SK-N-DZ (cell line): ENCODE measurements at places on chromosomes 1 and 21.

DNA sequence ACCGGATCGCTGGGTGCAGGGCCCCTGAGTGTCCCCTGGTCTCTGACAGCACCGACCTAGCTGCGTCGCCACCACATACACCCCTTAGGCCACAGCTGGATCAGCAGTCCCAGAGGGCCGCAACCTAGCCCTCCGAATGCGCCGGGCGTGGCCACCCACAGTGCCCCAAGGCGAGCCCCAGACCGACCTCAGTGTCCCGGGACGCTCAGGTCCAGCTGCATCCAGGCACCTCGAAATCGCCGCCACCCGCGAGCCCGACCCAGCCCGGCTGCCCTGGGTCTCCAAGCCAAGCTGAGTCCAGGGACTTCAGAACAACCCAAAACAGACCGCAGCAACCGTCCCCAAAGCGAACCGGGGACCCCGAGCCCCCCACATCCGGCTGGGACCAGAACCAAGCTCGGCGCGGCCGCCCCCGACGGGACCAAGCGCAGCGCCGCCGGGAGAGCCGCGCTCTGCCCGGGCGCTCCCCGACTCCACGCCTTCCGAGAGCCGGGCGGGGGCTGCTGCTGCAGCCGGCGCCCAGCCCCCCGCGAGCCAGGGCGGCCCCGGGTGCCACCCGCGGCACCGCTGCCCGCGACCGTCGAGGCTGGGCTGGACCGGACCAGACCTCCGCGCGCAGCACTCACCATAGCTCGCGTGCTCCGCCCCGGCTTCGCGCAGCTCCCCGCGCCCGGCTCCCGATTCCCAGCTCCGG is 54.6 kb upstream of the ECE1 start:
- DNase-seq = no peak

- DNase-seq = no peak
Measured at GRCh38 chr1:62728963-62729362, 40.8 kb upstream of the DOCK7 start.

GRCh38 chr1:229557200-229557850 is 1.2 kb downstream of the ABCB10 start:
- no peak for DNase-seq

GRCh38 chr1:109508001-109508872 is 1.3 kb downstream of the AMIGO1 start:
- no peak for DNase-seq

DNA sequence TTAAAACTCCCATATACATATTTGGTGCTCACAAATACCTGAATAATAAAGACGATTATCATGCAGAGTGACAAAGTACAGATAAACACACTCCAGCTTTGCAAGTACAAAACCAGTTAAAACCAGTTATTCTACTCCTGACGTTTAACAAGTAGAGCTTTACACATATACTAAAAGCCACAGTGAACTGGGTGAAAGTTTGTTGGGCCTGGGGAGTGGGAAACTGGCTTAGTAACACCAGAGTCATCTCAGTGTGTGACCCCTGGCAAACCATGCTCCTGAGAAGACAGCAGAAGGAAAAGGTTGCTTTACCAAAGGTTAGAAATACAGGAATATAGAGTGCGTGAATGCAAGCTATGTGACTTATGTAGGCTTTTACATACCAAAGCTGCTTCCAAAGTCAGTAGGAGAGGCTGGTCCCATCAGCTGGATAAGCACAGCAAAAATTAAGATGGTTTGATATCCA is 148.1 kb downstream of the NRIP1 start:
- DNase-seq = no peak

GRCh38 chr1:3727825-3728776 is 24.1 kb upstream of the CCDC27 start:
- DNase-seq = no peak

DNA sequence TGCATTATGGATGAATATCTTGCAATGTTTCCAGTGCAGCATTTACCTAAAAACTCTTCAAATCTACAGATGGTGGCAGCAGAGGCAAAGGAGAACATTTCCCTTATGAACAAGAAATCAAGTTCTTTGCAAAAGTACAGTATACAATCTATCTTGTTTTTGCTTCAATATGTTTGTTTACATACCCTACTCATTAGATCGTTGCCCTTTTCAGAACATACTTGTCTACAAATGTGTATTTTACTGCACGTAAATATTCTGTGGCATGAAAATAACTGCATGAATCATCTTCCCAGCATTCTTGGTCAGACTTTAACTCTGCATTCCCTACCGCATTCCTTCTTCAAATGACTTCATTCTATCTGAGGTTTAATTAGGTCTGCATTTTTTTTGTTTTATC is 212.7 kb downstream of the ZP4 start:
- DNase-seq = peak; percentile 13

DNA sequence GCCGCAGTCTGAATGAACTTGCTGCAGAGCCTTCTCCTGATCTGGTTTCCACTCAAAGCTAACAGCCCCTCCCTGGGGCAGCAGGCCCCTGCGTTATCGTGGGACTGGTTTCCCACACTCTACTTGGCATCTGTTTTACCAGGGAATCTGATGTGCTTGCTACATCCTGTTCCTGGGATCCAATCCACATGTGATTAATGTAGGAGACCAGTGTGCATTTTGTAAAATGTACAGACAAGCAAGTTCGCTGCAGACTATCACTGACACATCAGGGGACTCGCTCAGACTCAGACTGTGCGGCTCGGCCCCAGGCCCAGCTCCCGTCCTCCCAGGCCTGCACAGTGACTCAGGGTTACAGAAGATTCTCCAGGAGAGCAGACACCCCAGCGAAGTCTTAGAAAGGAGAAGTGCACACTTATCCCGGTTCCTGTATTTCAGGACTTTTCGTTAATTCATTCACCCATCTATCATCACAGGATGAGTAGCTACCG is 340.1 kb downstream of the MATN1 start:
- DNase-seq = no peak

DNA sequence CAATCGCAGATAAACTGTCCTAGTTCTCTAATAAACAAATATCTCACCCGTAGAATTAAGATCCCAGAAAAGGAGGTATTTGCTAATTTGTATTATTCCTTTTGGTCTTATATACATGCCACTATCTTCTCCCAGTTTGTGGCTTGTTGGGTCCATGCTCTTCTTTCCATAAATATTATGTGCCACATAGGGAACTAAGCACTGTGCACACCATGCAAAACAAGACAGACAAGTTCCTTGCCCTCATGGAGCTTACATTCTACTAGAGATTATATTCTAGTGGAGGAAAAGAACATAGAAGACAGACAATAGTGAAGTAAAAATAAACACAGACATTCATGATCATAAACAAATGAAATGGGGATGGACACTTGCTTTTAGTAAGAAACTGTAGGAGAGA is 4.7 kb downstream of the GART start:
- DNase-seq = no peak

DNA sequence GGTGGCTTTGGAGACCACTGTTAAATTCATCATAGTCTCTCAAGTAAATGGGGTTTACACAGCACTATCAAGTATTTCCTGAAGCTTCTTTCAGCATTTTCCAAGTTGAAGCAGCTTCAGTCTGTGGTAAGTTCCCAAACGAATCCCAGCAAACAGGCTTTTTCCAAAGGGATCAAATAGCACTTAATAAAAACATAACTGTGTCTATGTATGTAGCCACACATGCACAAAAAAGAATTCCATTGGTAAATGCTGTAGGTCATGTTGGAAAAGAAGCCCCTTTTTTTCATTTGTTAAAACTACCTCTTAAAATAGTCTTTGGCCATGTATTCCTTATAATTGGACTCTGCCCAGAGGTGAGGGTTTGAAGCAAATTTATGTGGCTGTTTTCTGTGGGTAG is 69.8 kb downstream of the HHAT start:
- DNase-seq = no peak

- DNase-seq = no peak
Measured at GRCh38 chr1:197453376-197454058, 185.5 kb downstream of the CRB1 start.

GRCh38 chr1:246674049-246674448 is 50.2 kb upstream of the SCCPDH start:
- DNase-seq = no peak

DNA sequence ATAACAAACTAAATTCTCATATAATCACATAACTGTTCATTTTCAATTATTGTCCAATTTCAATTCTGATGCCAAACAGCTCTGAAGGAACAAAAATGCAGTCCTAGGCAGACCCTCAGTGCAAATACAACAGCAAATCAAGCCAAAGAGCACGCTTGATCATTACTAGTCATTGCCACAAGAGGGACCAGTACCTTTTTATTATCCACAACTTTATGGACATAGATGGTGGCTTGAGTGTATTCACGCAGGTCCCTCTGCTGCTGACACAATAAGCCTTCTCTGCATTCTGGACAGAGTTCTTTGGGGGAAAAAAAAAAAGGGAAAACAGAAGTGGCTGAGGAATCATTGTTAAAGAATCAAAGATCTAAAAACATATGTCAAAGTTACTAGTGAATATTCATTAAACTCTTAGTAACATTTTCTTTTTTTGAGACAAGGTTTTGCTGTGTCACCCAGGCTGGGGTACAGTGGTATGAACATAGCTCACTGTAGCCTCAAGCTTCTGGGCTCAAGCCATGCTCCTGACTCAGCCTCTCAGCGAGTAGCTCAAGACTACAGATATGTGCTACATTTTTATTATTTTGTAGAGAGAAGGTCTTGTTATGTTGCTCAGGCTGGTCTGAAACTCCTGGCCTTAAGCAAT is 34.3 kb upstream of the RAP1GAP start:
- DNase-seq = peak; percentile 7

DNA sequence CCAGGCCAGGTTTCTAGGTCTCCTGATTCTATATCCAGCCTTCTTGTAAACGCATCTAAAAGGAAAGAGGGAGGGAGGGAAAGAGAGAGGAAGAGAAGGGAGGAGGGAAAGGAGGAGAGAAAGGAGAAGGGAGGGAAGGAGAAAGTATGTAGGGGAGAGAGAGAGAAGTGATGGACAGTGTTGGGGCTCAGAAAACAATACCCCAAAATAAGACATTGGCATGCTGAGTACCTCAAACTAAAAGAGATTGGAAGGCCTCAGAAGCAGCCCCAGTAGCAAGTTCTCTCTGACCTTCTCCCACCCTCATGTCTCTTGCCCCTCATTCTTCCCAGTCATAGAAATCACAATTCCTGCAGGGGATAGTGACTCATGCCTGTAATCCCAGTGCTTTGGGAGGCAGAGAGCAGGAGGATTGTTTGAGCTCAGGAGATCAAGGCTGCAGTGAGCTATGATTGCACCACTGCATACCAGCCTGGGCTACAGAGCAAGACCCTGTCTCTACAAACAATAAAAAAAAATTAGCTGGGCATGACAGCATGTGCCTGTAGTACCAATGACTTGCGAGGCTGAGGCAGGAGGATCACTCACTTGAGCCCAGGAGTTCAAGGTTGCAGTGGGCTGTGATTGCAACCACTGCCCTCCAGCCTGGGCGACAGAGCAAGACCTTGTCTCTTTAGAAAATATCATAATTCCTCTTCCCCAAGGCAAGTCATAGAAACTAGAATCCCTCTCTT is 51.2 kb downstream of the DNTTIP2 start:
- no peak for DNase-seq

GRCh38 chr1:69648486-69648885 is 80.8 kb downstream of the LRRC7 start:
- no peak for DNase-seq

GRCh38 chr21:16496609-16497008 is 766.8 kb downstream of the USP25 start:
- no peak for DNase-seq

GRCh38 chr21:42627527-42628289 is 25.7 kb upstream of the PDE9A start:
- DNase-seq = no peak

- DNase-seq = no peak
Measured at GRCh38 chr21:39118061-39118460, 65.2 kb downstream of the PSMG1 start.

GRCh38 chr1:83086986-83087512 is 911.9 kb downstream of the TTLL7 start:
- DNase-seq = no peak

GRCh38 chr1:157313240-157313807 is 175.1 kb upstream of the ETV3 start:
- DNase-seq = no peak

DNA sequence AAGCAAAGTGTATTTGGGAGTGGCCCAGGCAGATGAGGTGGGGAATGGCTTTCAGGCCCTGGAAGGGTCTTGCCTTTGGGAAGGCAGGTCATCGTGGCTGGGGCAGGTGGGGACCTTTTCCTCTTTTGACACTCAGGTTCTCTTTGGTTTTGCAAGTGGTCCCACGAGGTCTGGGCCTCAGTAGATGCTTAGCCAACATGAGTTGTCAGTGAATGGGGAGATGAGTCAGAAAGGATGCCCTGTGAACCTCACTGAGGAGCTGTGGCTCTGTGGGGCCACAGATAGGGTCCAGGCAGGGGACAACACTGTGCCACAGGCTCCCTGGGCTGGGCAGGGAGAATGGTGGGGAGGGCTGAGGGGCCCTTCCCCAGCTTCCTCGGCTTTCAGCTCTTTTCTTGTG is 19.0 kb downstream of the ARHGEF10L start:
- no peak for DNase-seq

- no peak for DNase-seq
Measured at GRCh38 chr1:2386636-2387611, 4.4 kb downstream of the MORN1 start.

- no peak for DNase-seq
Measured at GRCh38 chr1:9253453-9254105, 19.0 kb downstream of the H6PD start.

- DNase-seq = no peak
Measured at GRCh38 chr1:201156346-201156745, 2.1 kb upstream of the TMEM9 start.

- no peak for DNase-seq
Measured at GRCh38 chr1:181043025-181043888, 9.5 kb downstream of the MR1 start.

- no peak for DNase-seq
Measured at GRCh38 chr1:156691191-156691590, 14.0 kb upstream of the NES start.

DNA sequence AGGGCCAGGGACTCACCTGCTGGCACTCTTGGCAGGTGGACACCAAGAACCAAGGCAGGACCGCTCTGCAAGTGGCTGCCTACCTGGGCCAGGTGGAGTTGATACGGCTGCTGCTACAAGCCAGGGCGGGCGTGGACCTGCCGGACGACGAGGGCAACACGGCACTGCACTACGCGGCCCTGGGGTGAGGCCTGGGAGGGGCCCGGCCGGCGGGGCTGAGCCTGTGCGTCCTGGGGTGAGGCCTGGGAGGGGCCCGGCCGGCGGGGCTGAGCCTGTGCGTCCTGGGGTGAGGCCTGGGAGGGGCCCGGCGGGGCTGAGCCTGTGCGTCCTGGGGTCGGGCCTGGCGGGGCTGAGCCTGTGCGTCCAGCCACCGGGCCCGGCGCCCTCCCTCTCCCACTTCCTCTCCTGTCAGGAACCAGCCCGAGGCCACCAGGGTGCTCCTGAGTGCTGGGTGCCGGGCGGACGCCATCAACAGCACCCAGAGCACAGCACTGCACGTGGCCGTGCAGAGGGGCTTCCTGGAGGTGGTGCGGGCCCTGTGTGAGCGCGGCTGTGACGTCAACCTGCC is 4.6 kb upstream of the MMP23B start:
- DNase-seq = no peak

- DNase-seq = no peak
Measured at GRCh38 chr1:8536515-8536914, 218.6 kb downstream of the SLC45A1 start.
